Neural progenitor cell (in vitro differentiated cells): ENCODE measurements at places on chromosomes 7 and 10.
A peak's percentile ranks its signal among the peaks of the same experiment; 100 is the strongest.

GRCh38 chr7:108059526-108059925 is 56.6 kb upstream of the LAMB1 start:
- DNase-seq = no peak
- no peak overlapping the region for H3K27ac ChIP-seq
- H3K4me1 ChIP-seq = no peaks in the 10 kb centered on the region
- no peaks in the 10 kb centered on the region for H3K36me3 ChIP-seq
- H3K4me3 ChIP-seq = no peak overlapping the region
- no peaks in the 10 kb centered on the region for H3K27me3 ChIP-seq

DNA sequence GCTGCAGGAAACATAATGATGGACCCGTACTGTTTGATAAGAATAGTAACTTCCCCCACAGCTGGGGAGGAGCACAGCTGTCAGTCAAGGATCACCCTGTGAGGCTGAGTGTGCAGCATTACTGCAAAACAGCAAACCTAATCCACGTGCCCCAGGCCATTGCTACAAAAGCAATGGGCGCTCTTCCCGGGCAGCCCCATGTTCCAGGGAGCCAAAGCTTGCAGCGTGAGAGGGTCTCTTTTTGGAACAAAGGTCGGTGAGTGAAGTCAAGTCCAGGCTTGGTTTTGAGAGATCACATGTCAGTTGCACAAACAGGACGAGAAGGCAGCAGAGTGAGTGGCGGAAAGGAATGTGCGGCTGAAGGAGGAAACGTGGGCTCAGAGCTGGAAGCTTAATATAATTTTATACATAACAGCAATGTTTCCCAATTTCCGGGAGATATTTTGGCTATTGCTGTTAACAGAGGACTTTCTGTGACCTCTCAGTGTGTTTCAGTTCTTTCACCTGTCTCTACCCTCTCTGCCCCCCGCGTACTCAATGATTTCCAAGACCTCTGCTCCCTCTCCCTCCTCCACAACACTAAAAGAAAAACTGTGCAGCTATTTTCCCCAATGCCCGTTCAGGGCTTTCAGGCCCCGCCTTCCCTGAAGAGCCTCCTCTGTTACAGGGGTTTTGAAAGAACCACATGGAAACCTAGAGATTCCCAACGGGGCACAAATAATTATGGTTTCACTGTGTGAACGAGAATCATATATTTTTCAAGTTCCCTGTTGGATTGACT is 128.9 kb downstream of the MTPAP start:
- H3K36me3 ChIP-seq = no peaks in the 10 kb centered on the region
- peaks cover 3% of the 10 kb centered on the region for H3K4me1 ChIP-seq
- H3K4me3 ChIP-seq = no peak overlapping the region

DNA sequence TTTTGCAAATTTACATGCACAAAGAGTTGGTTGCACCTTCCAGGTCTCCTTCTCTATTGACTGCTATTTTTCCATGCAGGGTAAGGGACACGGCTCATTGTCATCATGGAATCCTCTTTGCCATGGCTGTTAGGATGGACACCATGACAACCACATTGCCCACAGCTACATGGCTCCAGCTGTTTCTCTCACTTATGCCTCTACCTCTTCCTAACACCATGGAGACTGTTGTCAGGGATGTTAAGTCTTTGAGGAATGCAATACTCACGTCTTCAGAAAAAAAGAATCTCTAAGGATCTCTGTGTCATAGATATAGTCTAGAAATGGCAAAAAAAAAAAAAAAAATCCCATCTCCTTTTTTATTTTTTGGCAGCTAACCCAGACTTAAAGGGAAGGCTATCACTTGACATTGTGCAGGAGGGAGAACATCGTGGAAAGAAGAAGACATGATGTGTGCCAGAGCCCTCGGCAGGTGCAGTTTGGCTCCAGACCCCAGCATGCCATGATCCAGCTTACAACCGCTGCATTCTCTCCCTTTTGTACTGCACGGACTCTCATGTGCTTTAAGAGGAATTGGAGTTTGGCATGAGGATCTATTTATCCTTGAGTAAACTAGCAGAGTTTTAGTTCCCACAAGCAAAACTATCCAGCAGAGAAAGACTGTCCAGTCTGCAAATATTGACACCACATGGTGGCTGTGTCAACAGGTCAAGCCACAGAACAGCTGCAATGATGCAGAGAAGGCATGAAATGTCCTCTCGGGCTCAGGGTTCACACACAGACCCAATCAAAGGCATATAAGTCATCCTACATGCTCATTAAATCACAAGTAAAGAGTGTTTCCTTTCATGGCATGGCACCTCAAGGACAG is 70.8 kb downstream of the FRMD4A start:
- no peak overlapping the region for H3K27ac ChIP-seq
- H3K4me1 ChIP-seq = peaks cover 8% of the 10 kb centered on the region
- DNase-seq = no peak
- H3K36me3 ChIP-seq = no peaks in the 10 kb centered on the region

DNA sequence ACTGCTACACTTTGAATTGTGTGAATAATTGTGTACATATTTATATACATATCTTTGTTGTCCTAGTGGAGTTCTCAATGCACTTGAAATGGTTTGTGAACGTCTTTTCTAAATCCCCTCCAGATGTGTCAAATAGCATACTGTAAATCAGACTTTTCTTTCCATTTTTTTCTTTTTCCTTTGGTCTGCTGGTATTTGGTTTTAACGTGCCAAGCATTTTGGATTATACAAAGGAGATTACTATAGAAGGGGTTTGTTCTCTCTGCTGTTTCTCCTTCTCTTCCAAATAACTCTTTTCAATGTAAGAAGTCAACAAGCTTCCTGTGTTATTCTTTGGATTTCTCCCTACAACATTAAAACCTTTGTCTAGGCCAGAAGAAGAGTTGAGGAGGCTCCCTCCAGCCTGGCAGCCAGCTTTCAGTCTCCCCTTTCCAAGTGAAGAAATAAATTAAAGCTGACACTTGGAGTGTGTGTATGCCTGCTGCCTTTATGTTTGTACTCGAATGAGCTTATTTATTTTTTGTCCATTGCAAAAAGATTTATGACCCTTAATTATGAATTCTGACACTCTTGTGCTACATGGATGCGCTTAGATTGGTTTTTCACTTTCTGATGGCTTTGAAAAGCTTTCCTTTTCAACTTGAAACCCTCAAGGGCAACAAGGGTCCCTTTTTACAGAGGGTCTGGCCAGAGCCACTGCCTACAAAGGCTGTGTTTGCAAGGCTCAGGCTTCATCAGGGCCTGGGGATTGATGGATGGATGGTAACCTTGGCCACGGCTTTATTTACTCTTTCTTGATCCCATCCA is 107.8 kb downstream of the RAB18 start:
- H3K27me3 ChIP-seq = no peaks in the 10 kb centered on the region
- no peaks in the 10 kb centered on the region for H3K4me1 ChIP-seq
- H3K4me3 ChIP-seq = no peak overlapping the region
- no peaks in the 10 kb centered on the region for H3K36me3 ChIP-seq
- no peak for DNase-seq

DNA sequence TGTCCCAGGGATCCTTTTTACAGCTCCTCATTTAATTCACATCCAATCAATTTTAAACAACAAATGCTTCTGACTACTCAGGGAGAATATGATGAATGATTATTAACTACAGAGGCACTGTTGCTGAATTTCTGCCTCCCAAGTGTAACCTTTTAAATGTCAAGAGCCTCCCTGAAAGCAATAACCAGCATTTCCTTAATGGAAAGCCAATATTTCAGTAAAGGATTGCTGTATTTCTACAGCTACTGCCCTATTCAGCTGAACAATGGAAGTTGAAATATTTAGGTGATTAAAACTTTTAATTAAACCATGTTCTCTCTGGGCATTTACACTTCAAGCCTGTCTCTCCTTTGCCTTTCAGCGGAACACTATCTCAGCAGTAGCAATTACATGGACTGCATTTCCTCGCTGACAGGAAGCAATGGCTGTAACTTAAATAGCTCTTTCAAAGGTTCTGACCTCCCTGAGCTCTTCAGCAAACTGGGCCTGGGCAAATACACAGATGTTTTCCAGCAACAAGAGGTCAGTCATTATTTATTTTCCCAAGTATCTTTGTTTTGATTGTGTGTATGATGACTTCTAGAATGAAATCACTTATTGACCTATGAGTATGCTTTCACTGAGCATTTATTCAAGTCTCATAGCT is 304.7 kb downstream of the BICC1 start:
- H3K27me3 ChIP-seq = no peaks in the 10 kb centered on the region
- DNase-seq = no peak
- no peaks in the 10 kb centered on the region for H3K4me1 ChIP-seq
- no peak overlapping the region for H3K4me3 ChIP-seq
- H3K36me3 ChIP-seq = no peaks in the 10 kb centered on the region
- H3K27ac ChIP-seq = no peak overlapping the region

- no peak overlapping the region for H3K27ac ChIP-seq
- H3K36me3 ChIP-seq = no peaks in the 10 kb centered on the region
- no peak overlapping the region for H3K4me3 ChIP-seq
- no peaks in the 10 kb centered on the region for H3K4me1 ChIP-seq
- H3K27me3 ChIP-seq = no peaks in the 10 kb centered on the region
Measured at GRCh38 chr7:27501001-27501400, 161.7 kb downstream of the HIBADH start.

- H3K27me3 ChIP-seq = no peaks in the 10 kb centered on the region
- H3K4me3 ChIP-seq = no peak overlapping the region
- H3K27ac ChIP-seq = no peak overlapping the region
- H3K4me1 ChIP-seq = no peaks in the 10 kb centered on the region
- H3K36me3 ChIP-seq = no peaks in the 10 kb centered on the region
- no peak for DNase-seq
Measured at GRCh38 chr10:118473305-118473960, 122.0 kb downstream of the PRLHR start.

DNA sequence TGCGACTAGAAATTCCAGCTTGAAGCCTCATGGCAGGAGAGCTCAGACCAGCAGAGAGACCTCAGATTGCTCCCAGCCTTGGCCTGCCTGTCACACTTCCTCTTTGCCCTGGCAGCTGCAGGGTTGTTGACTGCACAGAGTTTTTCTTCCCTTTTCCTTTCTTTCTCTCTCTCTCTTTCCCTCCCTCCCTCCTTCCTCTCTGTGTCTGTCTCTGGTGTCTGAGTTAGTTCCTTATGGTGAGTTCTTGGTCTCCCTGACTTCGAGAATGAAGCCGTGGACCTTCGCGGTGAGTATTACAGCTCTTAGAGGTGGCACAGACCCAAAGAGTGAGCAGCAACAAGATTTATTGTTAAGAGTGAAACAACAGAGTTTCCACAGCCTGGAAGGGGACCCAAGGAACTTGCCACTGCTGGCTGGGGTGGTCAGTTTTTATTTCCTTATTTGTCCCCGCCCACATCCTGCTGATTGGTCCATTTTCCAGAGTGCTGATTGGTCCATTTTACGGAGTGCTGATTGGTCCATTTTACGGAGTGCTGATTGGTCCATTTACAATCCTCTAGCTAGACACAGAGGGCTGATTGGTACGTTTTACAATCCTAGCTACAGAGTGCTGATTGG is 266.3 kb downstream of the RPS24 start:
- no peak for DNase-seq
- H3K27me3 ChIP-seq = no peaks in the 10 kb centered on the region
- H3K4me1 ChIP-seq = peaks cover 26% of the 10 kb centered on the region
- no peak overlapping the region for H3K4me3 ChIP-seq
- H3K36me3 ChIP-seq = no peaks in the 10 kb centered on the region

DNA sequence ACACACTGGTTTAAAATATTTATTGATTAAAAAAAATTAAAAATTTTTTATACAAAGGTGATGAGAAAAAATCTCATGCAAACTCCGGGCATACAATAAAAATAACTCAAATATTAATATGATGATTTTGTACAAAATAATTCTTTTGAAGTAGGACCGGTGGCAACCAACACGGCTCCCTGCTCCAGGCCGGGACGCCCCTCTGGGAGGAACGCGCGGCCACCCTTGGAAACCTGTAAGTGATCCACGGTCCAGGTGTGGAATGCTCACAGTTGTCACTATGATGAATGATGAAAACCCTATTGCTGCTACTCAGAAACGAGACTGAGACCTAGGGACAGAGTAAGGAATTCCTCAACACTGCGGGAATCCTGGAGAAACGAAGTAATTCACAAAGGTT is 219.1 kb downstream of the TCERG1L start:
- no peak for DNase-seq
- H3K4me3 ChIP-seq = no peak overlapping the region
- H3K27ac ChIP-seq = no peak overlapping the region
- H3K36me3 ChIP-seq = no peaks in the 10 kb centered on the region
- peaks cover 4% of the 10 kb centered on the region for H3K4me1 ChIP-seq

DNA sequence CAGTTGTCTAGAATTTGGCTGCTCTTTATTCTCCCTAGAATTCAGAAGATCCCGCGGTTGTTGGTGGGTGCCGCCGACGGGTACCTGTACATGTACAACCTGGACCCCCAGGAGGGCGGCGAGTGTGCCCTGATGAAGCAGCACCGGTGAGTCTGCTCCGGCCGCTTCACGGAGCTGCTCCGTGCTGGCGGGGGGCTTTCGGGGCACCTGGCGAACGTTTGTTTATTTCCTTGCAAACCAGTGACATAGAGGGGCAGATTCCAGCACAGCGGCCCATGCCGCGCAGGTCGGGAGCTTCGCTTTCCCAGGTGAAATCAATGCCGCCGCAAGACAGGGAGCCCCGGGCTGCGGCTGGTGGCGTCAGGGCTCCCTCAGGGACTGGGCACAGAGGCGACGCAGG is 38.0 kb downstream of the WIPI2 start:
- H3K27me3 ChIP-seq = no peaks in the 10 kb centered on the region
- no peaks in the 10 kb centered on the region for H3K36me3 ChIP-seq
- H3K27ac ChIP-seq = no peak overlapping the region
- H3K4me3 ChIP-seq = no peak overlapping the region
- H3K4me1 ChIP-seq = peaks cover 3% of the 10 kb centered on the region

DNA sequence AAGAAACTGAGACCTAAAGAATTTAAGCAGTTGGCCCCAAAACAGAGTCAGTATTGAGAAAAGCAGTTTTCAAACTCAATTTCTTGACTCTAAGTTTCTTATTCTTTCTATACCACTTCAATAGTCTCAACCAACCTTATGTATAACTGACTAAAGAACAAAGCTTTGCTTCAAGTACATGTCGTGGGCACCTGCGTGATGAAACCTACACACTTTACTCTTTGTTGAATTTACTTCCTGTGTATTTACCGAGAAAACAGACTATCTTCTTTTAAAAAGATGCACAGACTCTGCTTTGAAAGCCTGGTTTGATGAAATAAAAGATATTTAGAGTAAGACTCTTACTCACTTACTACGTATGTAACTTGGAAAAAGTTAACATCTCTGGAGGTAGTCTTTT is 297.2 kb upstream of the CDC14C start:
- no peak overlapping the region for H3K27ac ChIP-seq
- no peaks in the 10 kb centered on the region for H3K36me3 ChIP-seq
- no peak for DNase-seq
- H3K4me1 ChIP-seq = no peaks in the 10 kb centered on the region

DNA sequence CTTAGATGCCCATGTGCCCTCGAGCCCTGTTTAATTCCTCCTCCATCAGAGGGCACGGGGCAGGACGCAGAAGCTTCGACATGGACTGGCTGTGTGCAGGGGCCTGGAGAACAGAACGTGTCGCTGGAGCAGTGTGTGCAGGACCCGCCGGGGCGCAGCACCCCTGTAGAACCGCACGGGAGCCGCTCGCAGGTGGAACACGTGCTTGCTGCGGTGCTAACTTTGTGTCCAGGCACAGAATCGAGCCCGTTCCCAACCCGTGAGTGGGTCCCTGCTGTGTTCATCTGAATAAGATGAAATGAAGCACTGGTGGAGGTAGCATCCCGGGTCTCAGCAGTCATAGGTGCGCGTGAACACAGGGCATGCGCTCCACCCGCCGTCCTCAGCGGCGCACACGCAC is 116.9 kb downstream of the WDR37 start:
- no peaks in the 10 kb centered on the region for H3K27me3 ChIP-seq
- H3K4me3 ChIP-seq = no peak overlapping the region
- H3K4me1 ChIP-seq = no peaks in the 10 kb centered on the region
- DNase-seq = no peak
- no peak overlapping the region for H3K27ac ChIP-seq

- H3K4me3 ChIP-seq = no peak overlapping the region
- H3K27ac ChIP-seq = no peak overlapping the region
- no peaks in the 10 kb centered on the region for H3K27me3 ChIP-seq
- peak; percentile 37 for DNase-seq
- H3K36me3 ChIP-seq = no peaks in the 10 kb centered on the region
Measured at GRCh38 chr10:60237977-60238758, 151.5 kb downstream of the ANK3 start.
